GM04504 (cell line): ENCODE measurements at places on chromosomes 7 and 10.
A peak's percentile ranks its signal among the peaks of the same experiment; 100 is the strongest.

GRCh38 chr7:9324513-9324912 lies 891.1 kb downstream of the NXPH1 start:
- DNase-seq: no peak

- DNase-seq: no peak
These were observed 54.4 kb downstream of the MCMBP start for GRCh38 chr10:119817991-119818888.

DNA sequence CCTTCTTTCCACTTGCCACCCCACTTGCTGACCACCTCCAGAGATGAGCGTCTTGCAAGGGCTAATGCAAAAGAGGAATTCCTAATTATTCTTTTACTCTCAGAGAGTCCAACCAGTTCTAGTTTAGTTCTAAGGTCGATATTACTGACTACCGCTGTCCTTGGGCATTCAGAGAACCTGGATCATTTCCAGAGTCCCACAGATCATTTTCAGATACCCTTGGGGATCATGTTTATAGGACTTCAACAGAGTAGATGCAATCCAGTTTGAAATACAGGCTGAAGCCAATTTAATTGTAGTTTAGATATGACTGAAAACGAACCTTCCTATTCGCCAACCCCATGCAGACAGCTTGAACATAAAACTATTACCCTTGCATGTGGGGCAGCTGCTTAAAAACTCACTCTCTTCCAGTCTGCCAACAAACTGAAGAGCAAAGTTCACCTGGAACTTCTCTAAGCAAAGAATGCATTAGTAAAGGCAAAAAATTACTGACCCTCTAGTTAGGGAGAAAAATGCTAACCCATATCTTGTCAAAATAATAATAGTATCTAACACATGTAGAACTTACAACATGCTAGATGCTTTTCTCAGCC lies 22.4 kb downstream of the CFAP69 start:
- DNase-seq: no peak

DNA sequence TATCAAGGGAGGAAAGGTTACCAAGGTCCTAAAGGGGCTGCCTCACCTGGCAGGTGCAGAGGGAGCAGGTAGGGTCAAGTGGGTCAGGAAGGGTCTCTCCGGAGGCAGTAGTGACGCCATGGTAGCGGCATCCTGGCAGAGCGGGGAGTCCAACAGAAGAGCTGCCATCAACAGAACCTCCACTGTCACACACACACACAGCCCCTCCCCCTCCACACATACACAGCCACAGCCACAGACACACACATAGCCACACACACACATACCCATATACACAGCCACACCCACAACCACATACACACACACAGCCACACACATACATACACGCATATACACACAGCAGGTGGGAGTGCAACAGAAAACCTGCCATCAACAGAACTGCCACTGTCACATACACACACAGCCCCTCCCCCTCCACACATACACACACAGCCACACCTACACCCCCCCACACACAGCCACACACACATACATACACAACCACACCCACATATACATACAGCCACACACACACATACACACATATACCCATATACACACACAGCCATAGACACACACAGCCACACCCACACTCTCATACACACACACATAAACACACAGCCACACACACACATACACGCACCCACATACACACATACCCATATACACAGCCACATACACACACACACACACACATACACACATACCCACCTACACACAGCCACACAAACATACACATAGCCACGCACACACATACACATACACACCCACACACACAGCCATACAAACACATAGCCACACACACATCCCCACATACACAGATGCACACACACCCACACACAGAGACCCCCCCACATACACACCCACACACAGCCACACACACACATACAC lies 23.1 kb downstream of the KCP start:
- DNase-seq: no peak

DNA sequence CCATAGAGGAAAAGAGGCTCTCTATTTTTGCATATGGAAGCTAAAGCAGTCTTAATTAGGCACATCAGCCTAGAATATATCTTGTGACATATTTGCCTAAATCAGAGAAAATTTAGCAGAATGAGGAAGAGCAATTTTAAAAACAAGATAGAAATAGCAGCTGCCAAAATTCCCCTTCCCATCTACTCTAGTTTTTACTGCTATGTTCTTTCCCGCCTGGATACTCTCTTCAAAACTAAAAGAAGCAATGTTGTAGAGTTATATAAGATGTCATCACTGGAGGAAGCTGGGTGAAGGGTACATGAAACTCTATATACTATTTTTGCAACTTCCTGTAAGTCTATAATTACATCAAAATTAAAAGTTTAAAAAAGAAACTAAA lies 87.0 kb downstream of the ARMH3 start:
- no peak for DNase-seq

DNA sequence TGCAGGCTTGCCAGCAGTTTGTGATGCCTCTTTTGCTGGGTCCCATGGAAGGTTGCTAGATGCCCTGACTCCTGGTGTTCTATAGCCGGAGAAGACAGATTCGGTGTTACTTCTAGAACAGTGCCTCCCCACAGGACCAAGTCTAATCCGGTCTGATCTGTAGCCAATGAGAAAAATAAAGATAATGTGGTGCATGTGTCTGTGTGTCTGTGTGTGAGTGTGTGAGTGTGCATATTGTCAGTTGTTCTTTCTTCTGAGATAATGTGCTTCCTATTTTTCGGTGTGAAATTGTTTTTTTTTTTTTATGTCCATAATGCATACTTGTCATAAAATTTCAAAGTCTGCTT lies 29.7 kb upstream of the ZNRF2 start:
- DNase-seq: no peak

DNA sequence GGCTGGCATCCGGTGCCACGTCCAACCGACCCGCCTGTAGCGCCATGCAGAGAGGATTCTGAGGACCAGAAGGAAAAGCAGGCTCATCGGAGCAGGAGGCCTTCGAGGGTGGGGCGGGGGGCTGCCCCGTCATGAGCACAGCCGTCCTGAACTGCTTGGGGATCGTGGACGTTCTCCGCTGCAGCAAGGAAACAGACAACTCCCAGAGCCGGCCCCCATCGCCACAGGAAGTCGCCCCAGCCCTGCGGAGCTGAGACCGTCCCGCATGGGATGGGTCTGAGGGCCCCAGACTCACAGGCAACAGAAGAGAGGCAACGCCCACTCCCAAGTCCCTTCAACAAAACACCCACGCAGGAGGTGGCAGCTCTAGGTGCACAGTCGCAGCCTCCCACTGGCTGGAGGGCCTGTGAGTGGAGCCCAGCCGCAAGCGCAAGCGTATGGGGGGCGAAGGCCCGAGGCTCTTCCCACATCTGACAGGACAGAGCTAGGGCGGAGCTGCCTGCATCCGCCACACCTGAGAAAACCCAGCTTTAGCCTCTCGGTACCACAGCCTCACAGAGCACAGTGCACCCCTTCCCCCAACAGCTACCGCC lies 64.7 kb upstream of the TNRC18 start:
- no peak for DNase-seq

DNA sequence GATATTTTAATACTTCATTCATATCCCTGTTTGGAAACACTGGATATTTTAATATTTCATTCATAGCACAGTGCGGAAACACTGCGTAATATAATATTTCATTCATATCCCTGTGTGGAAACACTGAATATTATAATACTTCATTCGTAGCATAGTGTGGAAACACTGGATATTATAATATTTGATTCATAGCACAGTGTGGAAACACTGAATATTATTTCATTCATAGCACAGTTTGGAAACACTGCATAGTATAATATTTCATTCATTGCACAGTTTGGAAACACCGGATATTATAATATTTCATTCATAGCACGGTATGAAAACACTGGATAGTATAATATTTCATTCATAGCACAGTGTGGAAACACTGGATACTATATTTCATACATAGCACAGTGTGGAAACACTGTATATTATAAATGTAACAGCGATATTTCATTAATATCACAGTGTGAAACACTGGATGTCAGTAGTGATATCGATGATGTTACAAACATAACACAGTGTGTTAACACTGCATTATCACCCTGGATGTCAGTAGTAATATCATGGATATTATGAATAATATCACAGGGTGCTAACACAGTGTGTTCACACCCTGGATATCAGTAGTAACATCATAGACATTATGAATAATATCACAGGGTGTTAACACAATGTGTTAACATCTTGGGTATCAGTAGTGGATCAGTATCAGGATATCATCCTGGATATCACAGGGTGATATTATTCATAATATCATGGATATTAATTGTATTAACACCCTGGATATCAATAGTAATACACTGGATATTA lies 2.9 kb upstream of the TMEM225B start:
- no peak for DNase-seq

GRCh38 chr10:88833156-88833555 lies 18.5 kb downstream of the ANKRD22 start:
- no peak for DNase-seq

DNA sequence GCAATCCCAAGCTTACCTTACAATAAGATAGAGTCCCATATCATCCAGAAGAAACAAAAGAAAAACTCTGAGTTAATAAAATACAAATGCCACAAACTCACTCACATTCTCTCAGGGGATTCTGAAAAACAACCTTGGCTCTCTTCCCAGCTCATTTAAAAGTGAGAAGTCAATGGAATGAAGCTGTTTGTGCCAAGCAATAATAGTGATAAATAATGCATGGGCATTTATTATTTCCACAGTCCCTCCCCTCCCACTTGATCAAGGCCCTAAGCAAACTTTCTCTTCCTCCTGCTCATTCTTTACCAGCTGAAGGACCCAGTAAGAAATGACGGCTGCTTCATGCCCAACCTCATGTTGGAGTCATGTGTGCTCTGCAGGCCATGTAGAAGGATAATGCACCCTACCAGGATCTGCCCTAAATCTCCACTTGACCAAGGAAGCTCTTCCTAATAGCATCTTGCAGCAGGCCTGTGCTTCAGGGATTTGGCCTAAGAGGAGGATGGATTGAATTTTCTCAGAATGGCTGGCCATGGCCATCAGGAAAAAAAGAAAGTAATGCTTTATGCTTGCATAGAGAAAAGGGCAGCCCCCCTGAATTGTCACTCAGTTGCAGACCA lies 451.3 kb downstream of the GPAM start:
- no peak for DNase-seq

DNA sequence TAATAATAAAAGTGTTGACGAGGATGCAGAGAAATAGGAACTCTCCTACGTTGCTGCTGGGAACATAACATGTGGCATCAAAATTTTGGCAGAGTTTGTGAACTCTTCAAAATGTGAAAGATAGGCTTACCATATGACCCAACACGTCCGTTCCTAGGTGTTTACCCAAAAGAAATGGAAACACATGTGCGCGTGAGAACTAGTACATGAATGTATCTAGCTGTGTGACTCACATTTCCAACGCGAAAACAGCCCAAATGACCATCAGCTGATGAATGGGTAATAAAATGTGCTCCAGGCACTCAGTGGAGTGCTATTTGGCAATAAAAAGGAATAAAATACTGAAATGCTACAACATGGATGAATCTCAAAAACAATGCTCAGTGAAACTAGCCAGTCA lies 10.4 kb upstream of the ELFN1 start:
- peak; percentile 98 for DNase-seq

- no peak for DNase-seq
These were observed 24.8 kb downstream of the BRAF start for GRCh38 chr7:140899883-140900282.

DNA sequence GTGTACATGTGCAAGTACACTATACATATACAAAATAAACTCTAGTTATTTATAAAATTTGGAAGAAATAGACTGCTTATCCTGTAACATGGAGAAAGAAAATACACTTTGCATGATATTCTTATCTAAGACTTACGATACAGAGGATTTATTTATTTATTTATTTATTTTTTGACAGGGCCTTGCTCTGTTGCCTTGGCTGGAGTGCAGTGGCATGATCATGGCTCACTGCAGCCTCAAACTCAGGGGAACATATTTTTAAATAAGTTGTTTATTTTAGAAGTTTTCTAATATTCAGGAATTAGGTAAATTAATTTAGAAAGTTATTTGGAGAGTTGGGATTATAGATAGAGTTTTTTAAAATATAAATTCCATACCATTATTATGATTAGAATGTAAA lies 116.7 kb downstream of the GPR85 start:
- no peak for DNase-seq

DNA sequence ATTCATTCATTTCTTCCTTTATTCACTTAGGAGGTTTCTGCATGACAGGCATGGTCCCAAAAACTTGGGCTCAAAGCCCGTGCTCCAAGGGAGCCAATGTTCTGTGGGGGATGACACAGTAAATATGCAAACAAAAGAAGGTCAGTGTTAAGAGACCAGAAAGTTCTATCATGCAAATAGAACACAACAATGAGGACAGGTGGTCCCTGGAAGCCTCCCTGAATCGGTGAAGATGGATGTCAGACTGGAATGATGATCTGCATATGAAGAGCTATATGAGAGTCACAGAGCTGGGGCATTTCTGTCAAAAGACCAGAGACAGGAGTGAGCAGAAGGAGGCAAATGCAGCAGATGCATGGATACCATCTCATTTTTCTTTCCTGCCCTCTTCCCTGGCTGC lies 129.0 kb downstream of the ABCA13 start:
- no peak for DNase-seq

- DNase-seq: peak; percentile 31
These were observed 34.7 kb downstream of the ACADSB start for GRCh38 chr10:123043409-123043925.

DNA sequence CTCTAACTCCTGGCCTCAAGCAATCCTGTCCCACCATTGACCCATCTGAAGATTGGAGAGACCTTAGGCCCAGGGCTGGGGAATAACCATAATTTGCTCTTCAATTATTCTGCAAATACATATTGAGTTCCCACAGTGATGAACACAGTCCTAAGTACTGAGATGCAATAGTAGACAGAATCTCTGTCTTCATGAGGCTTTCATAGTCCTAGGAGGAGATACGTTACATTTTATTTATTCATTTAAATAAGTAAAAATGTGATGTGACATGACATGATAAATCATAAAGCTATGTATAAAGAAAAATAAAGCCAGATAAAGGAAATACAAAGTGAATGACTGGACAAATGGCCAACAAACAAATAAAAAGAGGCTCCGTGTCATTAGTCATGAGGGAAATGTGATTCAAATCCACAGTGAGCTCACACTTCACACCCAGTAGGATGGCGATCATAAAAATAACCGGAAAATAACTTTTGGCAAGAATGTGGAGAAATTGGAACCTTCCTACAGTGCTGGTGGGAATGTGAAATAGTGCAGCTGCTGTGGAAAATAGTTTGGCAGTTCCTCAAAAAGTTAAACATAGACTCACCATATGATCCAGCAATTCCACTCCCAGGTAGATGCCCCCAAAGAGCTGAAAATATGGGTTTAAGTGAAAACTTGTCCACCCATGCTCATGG lies 52.1 kb upstream of the JCAD start:
- DNase-seq: peak; percentile 91

GRCh38 chr7:136050462-136050847 lies 73.3 kb upstream of the MTPN start:
- DNase-seq: no peak

GRCh38 chr7:154433632-154434598 lies 381.7 kb downstream of the DPP6 start:
- no peak for DNase-seq

DNA sequence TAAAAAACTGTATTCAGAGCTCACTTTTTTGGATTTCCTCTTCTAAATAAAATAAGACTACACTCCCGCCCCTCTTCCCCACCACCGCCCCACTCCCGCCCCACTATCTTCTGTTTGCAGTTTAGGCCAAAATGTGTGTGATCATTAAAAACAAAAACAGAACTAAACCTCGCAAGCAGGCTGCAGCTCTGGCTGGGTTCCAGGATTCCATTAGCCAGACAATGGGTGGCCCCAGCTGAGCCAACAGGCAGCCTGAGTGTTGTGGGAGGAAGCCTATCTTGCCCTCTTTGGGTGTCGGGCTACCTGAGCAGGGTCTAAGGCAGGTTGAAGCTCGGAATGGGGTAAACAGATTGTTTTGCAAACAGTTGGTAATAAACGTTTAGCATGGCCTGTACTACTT lies 41.7 kb downstream of the ARL4A start:
- DNase-seq: no peak
